Natural killer cell treated with Interleukin-12 subunit alpha and Interleukin-12 subunit beta and Interleukin-15 and Interleukin-18, amount 100 ng/mL, for 72 hours (primary cell): ENCODE measurements at places on chromosomes 11 and 22. TPM values are rescaled to one million over a fixed set of nuclear protein-coding genes. Genes with fewer than 3 reads are reported as not detected.

- no peak overlapping the region for H3K27ac ChIP-seq
- H3K4me1 ChIP-seq: peaks cover 9% of the 10 kb centered on the region
- no peak for DNase-seq
- no peak overlapping the region for H3K4me3 ChIP-seq
- H3K36me3 ChIP-seq: no peaks in the 10 kb centered on the region
Measured at GRCh38 chr11:126862664-126863243, 137.8 kb downstream of the KIRREL3 start.

GRCh38 chr11:128901653-128902514 is 10.7 kb downstream of the KCNJ5 start:
- DNase-seq: peak; percentile 53
- no peaks in the 10 kb centered on the region for H3K36me3 ChIP-seq
- peaks cover 39% of the 10 kb centered on the region for H3K27me3 ChIP-seq
- no peak overlapping the region for H3K4me3 ChIP-seq
- peaks cover 14% of the 10 kb centered on the region for H3K4me1 ChIP-seq
- H3K27ac ChIP-seq: no peak overlapping the region

- H3K4me1 ChIP-seq: no peaks in the 10 kb centered on the region
- no peak overlapping the region for H3K4me3 ChIP-seq
- no peaks in the 10 kb centered on the region for H3K27me3 ChIP-seq
- no peak overlapping the region for H3K27ac ChIP-seq
- DNase-seq: no peak
- H3K36me3 ChIP-seq: no peaks in the 10 kb centered on the region
Measured at GRCh38 chr11:22458161-22458560, 120.0 kb downstream of the SLC17A6 start.

GRCh38 chr11:128938156-128938885 is 4.3 kb downstream of the TP53AIP1 start:
- no peak overlapping the region for H3K27ac ChIP-seq
- DNase-seq: no peak
- no peak overlapping the region for H3K4me3 ChIP-seq
- H3K27me3 ChIP-seq: peaks cover 13% of the 10 kb centered on the region

DNA sequence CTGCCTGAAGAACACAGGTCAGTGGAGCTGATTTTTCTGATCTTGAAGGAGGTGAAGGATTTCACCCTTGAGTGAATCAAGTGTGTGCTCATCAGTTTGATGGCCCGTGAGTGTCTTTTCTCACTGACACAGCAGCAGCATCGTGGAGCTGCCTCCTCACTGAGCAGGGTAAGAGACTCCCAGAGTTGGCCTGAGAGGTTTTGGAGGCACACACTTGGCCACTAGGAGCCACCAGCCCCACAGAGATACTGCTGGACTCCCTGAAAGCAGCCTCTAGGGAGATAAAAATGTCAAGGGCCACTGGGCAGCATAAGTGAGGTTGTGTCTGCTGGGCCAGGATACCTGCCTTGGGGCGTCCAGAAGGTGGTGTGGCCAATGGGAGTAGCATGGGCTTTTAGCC is 245.4 kb downstream of the GRIK4 start:
- H3K36me3 ChIP-seq: no peaks in the 10 kb centered on the region
- no peak overlapping the region for H3K27ac ChIP-seq
- no peak overlapping the region for H3K4me3 ChIP-seq

GRCh38 chr11:9230296-9230695 is 34.9 kb downstream of the DENND5A start:
- peak overlapping the region; percentile 73 for H3K4me3 ChIP-seq
- peaks cover 44% of the 10 kb centered on the region for H3K4me1 ChIP-seq
- H3K27ac ChIP-seq: no peak overlapping the region
- no peak for DNase-seq
- H3K27me3 ChIP-seq: no peaks in the 10 kb centered on the region

DNA sequence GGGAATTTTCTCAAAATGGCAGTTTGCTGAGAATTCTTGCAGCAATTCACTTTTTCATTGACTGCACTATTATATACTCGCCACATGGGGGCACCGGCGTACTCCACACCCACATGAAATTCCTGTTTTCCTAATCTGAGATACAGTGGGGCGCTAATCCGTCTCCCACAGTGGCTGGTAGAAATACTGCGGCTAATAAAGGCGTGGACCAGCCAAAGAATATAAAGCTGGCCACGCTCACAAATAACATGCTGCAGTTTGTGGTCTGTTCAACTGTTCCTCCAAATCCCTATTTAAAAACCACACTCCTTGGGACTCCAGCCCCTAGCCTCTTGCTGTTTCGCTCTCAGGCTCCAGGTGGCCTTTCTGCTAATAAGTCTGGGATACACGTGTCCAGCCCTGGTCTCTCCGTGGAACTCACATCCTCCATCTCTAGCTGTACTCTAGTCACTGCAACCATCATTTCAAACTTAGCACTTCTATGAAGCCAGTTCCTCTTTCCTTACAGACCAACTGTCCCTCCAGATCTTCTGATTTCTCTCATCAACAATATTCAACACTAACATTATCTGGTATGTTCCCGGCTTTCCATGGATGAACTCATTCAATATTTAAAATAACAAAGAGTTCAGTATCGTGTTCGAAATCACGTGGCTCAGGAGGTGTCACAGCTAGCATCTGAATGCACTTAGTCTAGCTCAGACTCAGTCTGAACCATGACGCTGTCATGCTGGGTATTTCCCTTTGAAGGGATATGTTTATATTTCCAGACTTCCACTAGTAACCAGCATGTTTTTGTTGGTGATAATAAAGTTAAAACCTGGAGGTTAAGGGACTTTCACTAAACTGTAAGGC is 22.0 kb downstream of the TBRG1 start:
- no peak for DNase-seq
- H3K4me3 ChIP-seq: no peak overlapping the region
- no peaks in the 10 kb centered on the region for H3K36me3 ChIP-seq
- no peak overlapping the region for H3K27ac ChIP-seq
- no peaks in the 10 kb centered on the region for H3K27me3 ChIP-seq

GRCh38 chr11:70828593-70829082 is 423.7 kb downstream of the SHANK2 start:
- H3K27me3 ChIP-seq: peaks cover 30% of the 10 kb centered on the region
- no peak overlapping the region for H3K4me3 ChIP-seq
- no peaks in the 10 kb centered on the region for H3K36me3 ChIP-seq

DNA sequence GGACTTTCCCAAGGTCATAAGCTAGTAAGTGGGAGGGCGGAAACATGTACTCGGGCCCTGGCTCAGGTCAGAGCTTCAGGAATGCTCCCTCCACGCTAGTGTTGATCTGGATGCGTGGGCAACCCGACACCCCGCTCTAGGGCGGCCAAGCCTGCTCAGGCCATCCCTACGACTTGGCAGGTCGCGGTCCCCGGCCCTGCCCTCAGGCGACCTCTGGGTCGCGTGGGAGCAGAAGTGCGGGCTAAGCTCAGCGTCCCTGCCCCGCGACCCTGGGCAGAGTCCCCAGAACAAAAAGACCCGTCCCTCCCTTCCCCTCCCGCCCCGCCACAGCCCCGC is 781 bp upstream of the TEF start:
- no peak for DNase-seq
- H3K36me3 ChIP-seq: no peaks in the 10 kb centered on the region
- no peaks in the 10 kb centered on the region for H3K4me1 ChIP-seq
- H3K27me3 ChIP-seq: no peaks in the 10 kb centered on the region

DNA sequence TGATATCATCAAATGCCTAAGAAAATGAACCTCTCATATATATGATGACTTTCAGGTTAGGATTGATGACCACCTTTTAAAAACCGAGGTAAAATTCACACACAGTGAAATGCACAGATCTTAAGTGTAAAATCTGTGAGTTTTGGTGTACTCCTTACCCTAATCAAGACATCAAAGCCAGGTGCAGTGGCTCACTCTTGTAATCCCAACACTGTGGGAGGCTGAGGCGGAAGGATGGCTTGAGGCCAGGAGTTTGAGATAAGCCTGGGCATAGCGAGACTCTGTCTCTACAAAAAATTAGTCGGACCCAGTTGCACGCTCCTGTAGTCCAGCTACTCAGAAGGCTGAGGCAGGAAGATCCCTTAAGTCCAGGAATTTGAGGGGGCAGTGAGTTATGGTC is 140.4 kb downstream of the UVRAG start:
- peaks cover 8% of the 10 kb centered on the region for H3K4me1 ChIP-seq
- no peaks in the 10 kb centered on the region for H3K36me3 ChIP-seq
- H3K27ac ChIP-seq: no peak overlapping the region
- DNase-seq: no peak
- H3K27me3 ChIP-seq: no peaks in the 10 kb centered on the region

GRCh38 chr11:251550-251949 is 14.8 kb downstream of the PSMD13 start:
- DNase-seq: no peak
- peaks cover 7% of the 10 kb centered on the region for H3K4me1 ChIP-seq
- no peaks in the 10 kb centered on the region for H3K27me3 ChIP-seq
- no peak overlapping the region for H3K4me3 ChIP-seq

- no peak overlapping the region for H3K27ac ChIP-seq
- no peak for DNase-seq
- H3K4me1 ChIP-seq: no peaks in the 10 kb centered on the region
- H3K4me3 ChIP-seq: no peak overlapping the region
- no peaks in the 10 kb centered on the region for H3K36me3 ChIP-seq
- peaks cover 14% of the 10 kb centered on the region for H3K27me3 ChIP-seq
Measured at GRCh38 chr11:32213223-32213622, 122.3 kb downstream of the RCN1 start.

DNA sequence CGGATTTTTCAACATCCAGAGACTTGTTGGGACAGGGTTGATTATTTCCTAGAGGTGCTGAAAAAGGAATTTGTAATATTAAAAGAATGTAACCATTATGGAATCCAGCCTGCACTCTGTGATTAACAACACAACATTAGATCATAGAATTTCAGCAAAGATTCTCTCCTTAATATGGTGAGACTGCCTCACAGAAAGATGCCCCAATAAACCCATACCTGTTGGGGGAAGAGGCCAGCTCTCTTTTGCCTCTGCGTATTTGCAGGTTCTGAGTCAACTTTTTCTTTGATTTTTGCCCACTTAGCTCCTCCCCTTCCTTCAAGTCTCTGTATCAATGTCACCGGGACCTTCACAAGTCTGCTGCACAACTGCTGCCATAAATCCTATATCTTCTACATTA is 12.4 kb upstream of the MTMR3 start:
- H3K27ac ChIP-seq: no peak overlapping the region
- no peak for DNase-seq
- peaks cover 8% of the 10 kb centered on the region for H3K27me3 ChIP-seq
- no peak overlapping the region for H3K4me3 ChIP-seq
- no peaks in the 10 kb centered on the region for H3K36me3 ChIP-seq

- peak; percentile 73 for DNase-seq
- H3K4me1 ChIP-seq: peaks cover 51% of the 10 kb centered on the region
- no peaks in the 10 kb centered on the region for H3K27me3 ChIP-seq
- H3K4me3 ChIP-seq: no peak overlapping the region
- H3K36me3 ChIP-seq: no peaks in the 10 kb centered on the region
- no peak overlapping the region for H3K27ac ChIP-seq
Measured at GRCh38 chr11:970319-970871, 44.7 kb downstream of the AP2A2 start.

DNA sequence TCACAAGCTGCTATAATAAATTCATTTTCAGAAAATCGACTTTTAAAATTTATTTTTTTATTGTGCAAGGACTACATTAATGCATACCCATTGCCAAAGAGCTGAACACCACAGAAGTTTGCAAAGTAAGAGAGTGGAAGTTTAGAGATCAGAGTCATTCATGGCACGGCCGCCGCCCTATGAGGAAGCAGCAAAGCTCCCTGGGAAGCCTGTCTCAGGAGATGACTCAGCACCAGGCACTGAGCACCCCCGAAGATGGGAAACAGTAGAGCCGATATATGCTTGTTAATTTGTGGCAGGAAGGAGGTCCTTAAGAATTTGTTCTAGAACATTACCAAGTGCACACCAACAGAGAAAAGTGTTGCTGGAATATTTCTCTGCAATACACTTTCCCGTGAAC is 693.7 kb downstream of the OPCML start:
- H3K36me3 ChIP-seq: no peaks in the 10 kb centered on the region
- no peak overlapping the region for H3K27ac ChIP-seq
- H3K27me3 ChIP-seq: no peaks in the 10 kb centered on the region
- H3K4me3 ChIP-seq: no peak overlapping the region
- DNase-seq: no peak
- no peaks in the 10 kb centered on the region for H3K4me1 ChIP-seq

GRCh38 chr22:20244691-20245576 is 23.2 kb downstream of the RTN4R start:
- peak overlapping the region; percentile 84 for H3K4me3 ChIP-seq
- peak; percentile 72 for DNase-seq
- H3K4me1 ChIP-seq: peaks cover 28% of the 10 kb centered on the region
- H3K27me3 ChIP-seq: no peaks in the 10 kb centered on the region

DNA sequence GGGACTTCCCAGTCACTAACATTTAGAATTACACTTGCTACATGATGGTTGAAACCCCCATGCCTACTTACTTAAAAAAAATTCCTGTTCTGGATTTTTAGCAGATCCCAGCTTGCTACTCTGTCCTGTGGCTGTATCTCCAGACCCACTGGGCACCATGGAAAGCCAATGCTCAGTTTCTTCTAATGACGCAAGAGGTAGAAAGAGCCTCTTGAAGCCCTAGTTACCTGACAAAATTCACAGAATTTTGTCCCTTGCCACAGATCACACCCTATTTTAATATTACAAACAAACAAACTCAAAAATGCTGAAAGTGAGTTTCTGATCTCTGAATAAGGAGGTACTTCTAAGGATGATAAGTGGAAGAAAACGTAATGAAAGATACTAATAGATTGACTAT is 24.3 kb upstream of the TENM4 start:
- H3K27ac ChIP-seq: no peak overlapping the region
- no peak overlapping the region for H3K4me3 ChIP-seq
- H3K36me3 ChIP-seq: no peaks in the 10 kb centered on the region
- no peak for DNase-seq

GRCh38 chr11:72493426-72494108 is 59.2 kb upstream of the CLPB start:
- no peak for DNase-seq
- peaks cover 4% of the 10 kb centered on the region for H3K27me3 ChIP-seq
- no peaks in the 10 kb centered on the region for H3K4me1 ChIP-seq
- H3K4me3 ChIP-seq: no peak overlapping the region

LUZP2 gene
- not detected for total RNA-seq

SPON1 gene
- total RNA-seq: 0.10 TPM

TNNI2 gene
- total RNA-seq: not detected

SCN4B gene
- not detected for total RNA-seq

TMPRSS6 gene
- total RNA-seq: 1.8 TPM

FGF4 gene
- total RNA-seq: not detected

TRIM29 gene
- total RNA-seq: not detected
